Activated CD4-positive, alpha-beta T cell treated with anti-CD3 and anti-CD28 coated beads for 24 hours (primary cell): ENCODE measurements at places on chromosomes 16 and 17.

- DNase-seq: no peak
Observed at GRCh38 chr16:6493555-6493954, 839.1 kb upstream of the RBFOX1 start.

GRCh38 chr16:88634994-88635670 lies 3.2 kb upstream of the IL17C start:
- no peak for DNase-seq

GRCh38 chr16:79209308-79209707 lies 391.2 kb downstream of the MAF start:
- DNase-seq: no peak

- DNase-seq: no peak
Observed at GRCh38 chr16:81729451-81729850, 49.6 kb upstream of the PLCG2 start.

- no peak for DNase-seq
Observed at GRCh38 chr17:83181991-83182619, 102.7 kb downstream of the METRNL start.

DNA sequence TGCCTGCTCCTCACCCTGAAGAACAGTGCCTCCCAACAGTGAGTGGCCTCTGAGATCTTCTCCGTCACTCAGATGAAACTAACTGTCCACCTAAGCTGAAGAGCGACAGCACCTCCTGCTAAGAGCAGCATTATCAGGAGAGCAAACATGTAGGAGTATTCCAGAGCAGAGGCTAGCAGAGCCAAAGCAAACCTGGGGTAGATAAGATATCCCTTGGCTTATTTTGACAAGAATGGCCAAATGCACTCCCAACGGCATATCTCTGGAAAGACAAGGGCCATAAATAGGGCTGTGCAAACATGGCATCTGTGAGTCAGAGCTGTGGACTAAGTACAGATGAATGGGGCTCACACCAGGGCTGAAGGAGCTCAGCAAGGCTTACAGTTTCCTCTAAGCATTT lies 96.3 kb downstream of the NDEL1 start:
- no peak for DNase-seq

GRCh38 chr17:50855708-50856330 lies 10.3 kb downstream of the TOB1 start:
- DNase-seq: no peak

DNA sequence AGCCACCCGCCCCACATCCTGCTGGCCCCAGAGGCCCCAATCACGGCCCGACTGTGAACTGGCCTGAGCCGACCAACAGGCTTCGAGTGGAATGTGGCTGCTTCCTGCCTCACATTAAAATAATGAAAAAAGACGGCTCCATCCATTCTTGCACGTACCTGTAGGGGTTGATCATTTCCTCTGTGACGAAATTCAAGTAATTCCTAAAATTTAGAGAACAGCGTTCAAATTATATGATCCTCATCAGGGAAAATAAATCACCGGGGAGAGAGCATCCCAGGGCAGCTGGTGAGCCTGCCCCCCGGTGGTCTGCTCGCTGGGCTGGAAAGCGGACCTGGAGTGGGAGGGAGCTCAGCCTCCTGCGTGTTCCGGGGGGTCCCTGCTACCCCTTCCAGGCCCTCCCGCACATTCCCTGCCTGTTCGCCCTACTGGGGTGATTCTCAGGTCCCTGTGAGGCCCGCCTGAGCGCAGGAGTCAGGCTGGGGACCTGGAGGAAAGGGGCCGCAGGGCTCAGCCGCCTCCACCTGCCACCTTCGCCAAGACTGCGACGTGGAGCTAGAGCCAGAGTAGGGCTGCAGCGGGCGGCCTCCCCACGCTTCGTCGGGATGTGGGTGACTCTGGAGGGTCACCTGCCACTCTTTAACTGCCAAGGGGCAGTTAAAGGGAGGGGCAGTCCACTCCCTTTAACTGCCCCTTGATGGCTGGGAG lies 28.9 kb downstream of the SLC7A5 start:
- DNase-seq: no peak

DNA sequence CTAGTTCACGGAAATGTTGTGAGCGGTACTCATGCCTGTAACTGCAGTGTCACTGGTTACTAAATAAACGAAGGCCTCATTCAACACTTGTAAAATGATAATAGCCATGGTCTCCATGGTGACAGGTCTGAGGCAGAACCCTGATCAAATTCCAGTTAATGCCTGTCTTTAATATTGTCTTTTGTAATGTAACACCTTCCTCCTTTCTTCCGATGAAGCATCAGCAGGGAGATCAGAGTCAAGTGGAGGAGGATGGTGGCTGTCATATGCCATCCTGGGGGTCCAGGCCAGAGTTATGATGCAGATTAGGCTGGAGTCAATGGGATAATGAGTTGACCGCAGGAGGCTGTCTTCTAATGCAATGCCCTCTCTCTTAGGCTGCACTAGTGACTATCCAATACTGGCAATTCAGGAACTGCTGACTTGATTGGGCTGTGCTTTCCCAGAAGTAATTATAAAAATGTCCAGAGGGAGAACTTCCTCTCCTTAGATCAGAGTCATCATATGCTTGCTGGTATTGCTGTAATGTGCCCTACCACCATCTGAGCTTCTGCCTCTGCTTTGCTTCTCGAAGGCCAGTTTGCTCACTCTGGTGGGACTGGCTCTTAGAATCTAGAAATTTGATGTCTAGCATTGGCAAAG lies 419.1 kb downstream of the CA10 start:
- no peak for DNase-seq

DNA sequence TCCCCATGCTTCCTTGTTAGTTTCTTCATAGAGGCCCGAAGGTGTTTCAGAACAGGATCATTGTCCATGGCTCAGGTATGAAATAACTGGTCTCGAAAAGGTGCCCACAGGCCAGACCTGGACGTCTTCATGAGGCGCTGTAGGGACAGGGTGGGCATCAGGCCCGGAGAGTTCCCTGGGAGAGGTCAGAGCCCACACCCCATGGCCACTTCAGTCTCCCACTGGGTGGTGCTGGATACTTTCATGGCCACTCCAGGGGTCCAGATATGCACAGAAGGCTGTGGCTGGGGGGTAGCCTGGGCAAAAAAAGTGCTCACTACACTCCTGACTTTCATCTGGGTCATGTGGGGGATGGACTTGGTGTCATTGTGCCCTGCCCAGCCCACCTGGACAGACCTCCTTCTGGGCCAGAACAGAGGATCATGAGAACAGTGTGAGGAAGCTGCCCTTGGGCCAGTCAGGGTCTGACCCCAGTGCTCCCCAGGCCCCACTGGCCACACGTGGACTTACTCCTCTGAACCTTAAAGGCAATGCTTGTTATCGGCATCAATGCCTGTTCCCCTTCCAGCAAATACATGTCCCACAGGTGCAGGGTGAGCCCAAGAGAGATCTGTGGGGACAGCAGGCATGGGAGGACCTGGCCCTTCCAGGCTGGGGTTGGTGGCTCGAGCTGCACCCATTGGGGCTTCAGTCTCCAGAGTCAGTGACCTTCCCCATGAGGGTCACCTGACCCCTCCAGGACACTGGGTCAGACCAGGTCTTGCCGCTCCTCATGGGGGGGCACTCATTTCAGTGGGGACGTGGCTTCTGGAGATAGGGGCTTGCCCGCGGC lies 36.9 kb downstream of the LGALS9 start:
- DNase-seq: no peak

DNA sequence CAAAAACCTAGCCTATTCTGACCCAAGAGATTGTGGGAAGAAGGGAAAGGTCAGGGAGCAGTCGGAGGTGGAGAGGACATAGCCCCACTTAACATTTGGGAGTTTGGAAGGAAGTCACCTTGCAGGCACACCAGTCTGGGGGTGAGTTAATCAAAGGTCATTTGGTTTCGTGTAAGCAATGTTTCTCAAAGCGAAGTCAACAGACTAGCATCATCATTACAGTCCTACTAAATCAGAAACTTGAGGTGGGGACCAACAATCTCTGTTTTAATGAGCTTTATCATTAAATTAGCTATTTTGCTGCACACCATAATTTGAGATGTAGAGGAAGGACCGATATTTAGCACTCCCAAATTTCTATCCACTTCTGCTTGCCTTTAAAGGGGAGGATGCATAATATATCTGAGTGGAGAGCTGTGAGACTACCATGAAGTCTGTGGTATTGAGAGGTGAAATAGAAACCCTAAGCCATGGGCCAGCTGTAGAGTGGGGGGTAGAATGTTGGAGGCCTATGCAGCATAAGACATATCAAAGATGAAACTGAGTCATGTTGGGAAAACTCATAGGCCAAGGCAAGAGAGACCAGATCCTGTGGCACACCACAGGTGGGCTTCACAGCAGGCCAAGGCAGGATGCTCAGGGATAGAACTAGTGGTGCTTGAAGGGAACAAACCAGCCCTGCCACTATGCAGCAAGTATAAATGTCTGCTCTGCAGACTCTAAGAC lies 141.7 kb upstream of the ANKFN1 start:
- DNase-seq: no peak

GRCh38 chr17:14779241-14779640 lies 478.4 kb downstream of the HS3ST3B1 start:
- no peak for DNase-seq

DNA sequence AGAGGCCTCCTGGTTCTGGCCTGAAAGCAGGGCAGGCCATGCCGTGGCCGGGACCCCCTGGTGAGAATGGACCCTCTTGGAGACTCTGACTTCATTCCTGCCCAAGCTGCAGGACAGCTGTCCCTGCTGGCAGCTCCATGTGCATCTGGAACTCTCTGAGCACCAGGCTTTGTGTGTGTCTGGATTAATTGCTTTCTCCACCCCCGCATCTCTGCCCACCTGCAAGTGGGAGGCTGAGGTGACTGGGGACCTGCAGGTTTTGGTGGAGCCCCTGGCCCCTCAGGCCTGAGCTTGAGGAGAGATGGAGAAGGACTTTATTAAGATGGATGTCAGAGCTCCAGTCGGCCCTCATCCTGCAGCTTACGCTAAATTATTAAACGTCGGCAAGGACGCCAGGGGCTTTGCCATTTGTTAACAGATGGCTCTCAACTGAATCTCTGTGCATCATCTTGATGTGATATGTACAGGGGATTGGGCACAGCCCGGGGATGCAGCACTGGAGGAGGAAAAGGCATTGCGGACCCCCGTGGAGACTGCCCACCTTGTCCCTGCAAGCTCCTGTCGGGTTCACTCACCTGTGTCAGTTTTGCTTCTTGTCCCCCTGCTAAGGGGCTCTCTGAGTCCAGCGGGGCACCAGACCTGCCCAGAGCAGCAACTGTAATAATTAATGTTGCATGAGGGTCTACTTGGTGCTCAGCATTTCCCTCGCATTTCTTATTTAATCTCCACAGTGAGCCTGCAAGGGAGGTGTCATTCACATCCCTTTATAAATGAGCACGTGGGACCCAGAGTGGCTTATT lies 154.1 kb upstream of the RPL38 start:
- DNase-seq: no peak

DNA sequence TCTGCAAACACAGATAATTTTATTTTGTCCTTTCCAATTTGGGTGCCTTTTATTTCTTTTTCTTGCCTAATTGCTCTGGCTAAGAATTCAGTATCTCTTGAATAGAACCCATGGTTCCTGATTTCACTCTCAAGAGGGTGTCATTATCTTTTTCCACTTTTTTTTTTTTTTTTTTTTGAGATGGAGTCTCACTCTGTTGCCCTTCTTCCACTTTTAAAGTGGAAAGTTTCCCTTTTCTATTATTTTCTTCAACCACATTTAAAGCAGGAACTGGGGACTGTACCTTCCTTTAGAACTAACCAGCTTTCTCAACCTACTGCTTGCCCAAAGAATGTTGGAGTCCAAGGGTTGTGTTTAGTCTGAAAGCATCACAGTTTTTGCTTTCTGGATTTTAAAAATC lies 31.1 kb downstream of the SLFN11 start:
- DNase-seq: no peak

DNA sequence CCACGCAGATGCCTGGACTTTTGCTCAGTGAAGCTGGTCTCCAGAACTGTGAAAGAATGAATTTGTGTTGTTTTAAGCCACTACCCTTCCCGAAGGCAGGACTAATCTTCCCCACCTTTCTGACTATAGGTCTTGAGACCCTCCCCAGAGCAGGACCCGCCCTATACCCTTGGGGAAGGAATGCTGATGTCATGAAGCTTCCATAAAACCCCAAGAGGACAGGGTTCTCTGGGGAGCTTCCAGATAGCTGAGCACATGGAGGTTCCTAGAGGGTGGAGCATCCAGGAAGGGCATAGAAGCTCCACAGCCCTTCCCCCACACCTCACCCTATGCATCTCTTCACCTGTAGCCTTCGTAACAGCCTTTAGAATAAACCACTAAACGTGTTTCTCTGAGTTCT lies 287.8 kb downstream of the SOX9 start:
- no peak for DNase-seq

DNA sequence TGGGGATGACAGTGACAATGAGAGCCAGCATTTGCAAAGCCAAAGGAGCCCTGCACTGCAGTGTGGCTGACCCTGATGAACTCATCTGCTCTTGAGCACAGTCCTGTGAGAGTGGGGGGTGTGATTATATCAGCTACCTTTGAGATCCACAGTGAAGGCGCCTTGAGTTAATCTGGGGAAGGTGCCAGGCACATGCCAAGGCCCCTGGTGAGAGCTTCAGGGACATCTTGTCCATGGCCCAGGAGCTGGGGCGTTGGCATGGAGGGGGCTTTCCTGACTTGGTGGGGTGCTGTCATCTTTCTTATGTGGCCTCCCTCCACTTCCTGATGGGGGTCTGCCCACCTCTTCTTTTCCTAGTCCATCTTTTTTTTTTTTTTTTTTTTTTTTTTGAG lies 86.5 kb downstream of the SNX29 start:
- DNase-seq: no peak

DNA sequence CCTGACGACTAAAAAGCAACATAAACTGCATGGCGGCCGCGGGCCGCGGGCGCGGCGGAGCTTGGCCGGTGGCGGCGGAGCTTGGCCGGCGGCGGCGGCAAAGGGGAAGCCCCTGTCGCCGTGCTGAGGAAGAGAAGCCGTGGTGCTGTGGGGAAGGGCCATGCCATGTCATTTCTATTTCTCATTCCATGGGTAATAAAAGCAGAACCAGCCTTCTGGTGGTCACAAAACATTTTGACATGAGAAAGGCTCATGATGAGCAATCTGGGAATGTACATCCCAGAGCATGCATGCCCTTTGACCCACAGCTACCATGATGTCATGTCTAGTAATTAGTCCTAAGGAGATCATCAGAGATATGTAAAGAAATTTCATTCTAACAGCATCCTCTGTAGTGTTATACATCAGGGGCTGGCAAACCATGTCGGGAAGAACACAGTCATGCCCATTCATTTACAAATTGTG lies 23.9 kb upstream of the HEATR6 start:
- DNase-seq: no peak

DNA sequence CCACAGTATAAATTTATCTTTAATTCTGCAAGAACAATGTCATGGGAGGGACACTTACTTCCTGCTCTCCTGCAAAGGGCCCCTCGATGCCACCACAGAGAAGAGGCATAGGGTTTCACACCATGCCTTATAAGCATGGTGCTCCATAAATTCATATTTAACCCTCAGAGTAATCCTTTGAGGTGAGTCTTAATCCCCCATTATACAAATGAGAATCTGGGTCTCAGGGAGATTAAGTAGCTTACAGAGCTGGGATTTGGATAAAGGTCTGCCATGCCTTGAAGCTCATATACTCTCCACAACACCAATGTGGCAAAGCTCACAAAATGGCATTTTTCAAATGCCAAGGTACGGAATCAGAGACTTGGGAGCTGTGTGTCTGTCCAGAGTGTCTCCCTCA lies 268.5 kb upstream of the CCL2 start:
- DNase-seq: no peak
